Renal cortex interstitium (tissue), 15 donors: ENCODE measurements at places on chromosomes 1 and 21. TPM values are rescaled to one million over a fixed set of nuclear protein-coding genes. Genes with fewer than 3 reads are reported as not detected.

DNA sequence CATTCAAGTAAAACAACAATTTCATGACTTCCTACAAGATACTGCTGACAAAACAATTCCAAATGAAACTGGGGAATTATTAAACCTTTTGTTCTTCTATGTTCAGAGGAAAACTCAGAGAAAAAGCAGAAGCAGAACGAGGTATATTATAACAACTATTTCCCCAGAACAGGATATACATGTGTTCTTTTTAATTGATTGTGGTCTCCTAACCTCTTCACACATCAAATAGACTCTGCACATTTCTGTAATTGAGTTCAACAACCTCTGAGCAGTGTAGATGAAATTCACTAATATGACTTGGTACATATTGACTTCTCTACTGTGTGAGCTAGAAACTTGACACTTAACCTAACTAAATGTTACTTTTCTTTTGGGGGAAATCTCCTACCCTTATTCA is 584.2 kb downstream of the NEGR1 start:
- DNase-seq: no peak

DNA sequence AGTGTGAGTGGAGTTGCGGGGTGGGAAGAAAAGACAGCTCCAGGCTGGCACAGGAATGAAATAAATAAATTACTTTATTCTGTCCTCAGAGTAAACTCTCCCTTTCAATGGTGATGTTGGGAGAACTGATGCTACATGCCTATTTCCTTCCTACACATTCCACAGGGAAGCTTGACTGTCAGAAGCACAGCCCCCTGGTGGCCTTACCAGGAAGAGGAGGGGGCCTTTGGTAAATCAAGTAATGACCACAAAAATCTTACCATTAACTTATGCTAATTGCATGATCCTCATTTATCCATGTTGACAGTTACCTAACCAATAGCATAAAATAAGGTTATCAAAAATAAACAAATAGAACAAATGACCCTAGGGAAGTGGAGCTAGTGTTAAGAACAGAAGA is 605.0 kb upstream of the PKN2 start:
- no peak for DNase-seq

- DNase-seq: no peak
Observed at GRCh38 chr1:63012339-63012738, 228.4 kb downstream of the ATG4C start.

The ANKRD35 gene
- 2.1 TPM for polyA plus RNA-seq

DNA sequence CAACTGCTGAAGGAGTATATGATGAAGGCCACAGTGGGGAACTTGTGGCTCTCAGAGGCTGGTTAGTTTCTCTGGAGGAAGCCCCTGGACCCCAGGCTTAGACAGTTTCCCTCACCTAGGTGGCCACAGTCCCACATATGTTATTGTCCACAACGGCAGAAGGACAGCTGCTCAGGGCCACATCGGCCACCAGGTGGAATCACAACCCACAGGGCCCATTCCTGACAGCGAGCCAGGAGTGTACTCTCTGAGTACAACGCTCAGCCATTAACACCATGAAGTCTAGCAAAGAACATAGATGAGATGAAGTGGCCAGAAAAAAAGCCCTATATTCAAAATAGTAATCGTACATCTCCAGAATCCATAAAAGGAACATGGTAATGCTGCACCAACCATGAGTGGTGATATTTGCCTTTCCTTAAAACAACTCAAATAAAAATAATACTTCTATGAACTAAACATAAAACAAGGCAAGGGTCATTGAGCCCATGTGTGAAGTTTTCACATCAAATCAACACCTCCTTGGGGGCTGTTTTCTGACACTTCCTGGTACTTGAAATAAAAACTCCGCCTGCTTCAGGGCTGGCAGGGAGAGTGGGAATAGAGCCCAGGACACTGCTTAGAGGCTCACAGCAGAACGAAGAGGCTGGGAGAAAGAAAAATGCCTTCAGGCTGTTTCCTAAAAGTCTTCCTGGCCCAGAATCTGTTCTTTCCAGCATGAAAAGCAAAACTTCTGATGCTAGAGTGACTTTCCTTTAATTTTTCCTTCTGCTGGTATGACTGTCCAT is 383.3 kb downstream of the HHAT start:
- DNase-seq: no peak

The BTBD19 gene
- 25.7 TPM for polyA plus RNA-seq

DNA sequence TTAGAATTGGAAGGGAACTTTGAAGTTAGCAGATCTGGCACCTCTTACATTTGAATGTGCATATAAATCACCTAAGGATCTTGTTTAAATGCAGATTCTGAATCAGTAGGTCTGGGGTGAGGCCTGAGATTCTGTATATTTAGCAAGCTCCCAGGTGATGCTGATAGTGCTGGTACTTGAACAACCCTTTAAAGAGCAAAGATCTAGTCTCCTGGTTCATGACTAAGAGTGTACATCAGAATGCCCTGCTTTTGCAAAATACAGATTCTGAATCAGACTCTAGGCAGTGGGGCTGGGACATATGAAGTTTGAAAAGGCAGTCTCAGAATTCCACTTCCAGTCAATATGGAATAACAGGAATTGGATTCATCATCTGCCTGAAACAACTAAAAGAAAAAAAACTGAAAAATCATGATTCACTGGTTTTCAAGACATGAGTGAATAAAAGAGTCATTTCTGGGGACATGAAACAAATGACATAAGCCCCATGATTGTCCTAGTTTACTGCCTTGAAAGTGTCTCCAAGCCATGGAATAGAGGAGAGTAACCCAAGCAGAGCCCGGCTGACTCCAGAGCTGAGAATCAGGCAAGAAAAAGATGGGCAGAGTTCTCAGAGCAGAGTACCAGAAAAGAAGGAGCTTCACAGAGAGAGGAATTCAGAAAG is 149.6 kb upstream of the SGIP1 start:
- no peak for DNase-seq

The TRAF3IP3 gene
- 1.3 TPM for polyA plus RNA-seq

The XCL1 gene
- not detected for polyA plus RNA-seq

- DNase-seq: no peak
Observed at GRCh38 chr1:181637998-181638397, 154.7 kb downstream of the CACNA1E start.

- no peak for DNase-seq
Observed at GRCh38 chr1:101496109-101496508, 259.3 kb downstream of the S1PR1 start.

GRCh38 chr1:165189913-165190312 is 166.6 kb downstream of the LMX1A start:
- no peak for DNase-seq

- DNase-seq: no peak
Observed at GRCh38 chr1:205843036-205843859, 6.7 kb downstream of the PM20D1 start.

DNA sequence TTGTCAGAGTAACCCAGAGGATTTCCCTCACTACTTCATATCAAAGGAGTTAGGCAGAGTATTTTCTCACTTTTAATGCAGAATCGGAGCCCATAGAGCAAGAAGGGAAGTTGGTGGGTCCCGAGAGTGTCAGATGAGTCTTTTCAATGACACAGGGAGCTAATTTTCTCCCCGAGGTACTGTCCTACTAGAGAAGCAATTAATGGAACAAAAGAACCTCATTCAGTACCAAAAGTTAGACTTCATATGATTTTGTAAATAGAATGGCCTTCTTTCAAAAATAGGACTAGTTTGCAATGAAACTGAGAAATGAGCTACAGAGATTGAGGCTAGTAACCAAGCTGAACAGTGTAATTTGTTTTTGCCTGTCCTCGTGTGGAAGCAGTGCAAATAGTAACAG is 3.9 kb downstream of the NCAM2 start:
- DNase-seq: no peak

GRCh38 chr1:229101011-229101871 is 169.7 kb upstream of the RAB4A start:
- DNase-seq: no peak

DNA sequence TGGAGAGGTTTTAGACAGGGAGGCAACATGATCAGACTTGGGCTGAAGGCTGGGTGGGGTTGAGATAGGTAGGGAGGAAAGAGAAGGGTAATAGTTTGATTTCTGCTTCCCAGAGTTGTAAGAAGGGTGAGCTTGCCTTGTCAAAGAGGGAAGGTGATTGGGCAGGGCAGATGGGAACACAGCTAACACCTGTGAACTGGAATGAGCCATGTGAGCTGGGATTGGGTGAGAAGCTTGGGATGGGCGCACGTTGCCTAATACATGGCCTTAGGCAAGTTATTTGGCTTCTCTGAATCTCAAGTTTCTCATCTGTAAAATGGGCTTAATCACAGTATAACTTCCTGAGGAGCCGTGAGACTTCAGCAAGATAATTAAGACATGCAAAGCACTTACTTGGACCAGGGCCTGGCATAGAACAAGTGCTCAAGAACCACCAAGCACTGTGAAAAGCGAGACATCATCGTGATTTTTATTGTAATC is 33.8 kb upstream of the ID3 start:
- no peak for DNase-seq

- DNase-seq: no peak
Observed at GRCh38 chr21:29637134-29637533, 302.7 kb downstream of the GRIK1 start.

GRCh38 chr1:10637400-10637799 is 159.0 kb downstream of the CASZ1 start:
- DNase-seq: no peak

DNA sequence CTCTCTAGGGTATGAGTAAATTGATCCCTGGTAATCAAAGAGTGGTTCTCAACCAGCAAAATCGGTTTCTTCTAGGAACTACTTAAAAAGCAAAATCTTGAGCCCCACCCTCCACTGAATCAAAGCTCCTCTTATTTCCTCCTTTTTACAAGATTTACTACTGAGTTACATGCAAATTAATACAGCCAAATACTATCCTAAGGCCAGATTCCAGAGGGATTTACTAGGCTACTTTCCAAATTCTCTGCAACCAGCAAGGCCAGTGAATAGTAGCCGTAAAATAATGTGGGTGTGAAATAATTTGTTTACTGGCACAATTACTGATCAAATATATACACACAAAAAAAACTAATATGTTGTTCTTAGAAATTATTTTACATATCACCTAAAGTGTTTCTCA is 1583.8 kb downstream of the NCAM2 start:
- DNase-seq: no peak

DNA sequence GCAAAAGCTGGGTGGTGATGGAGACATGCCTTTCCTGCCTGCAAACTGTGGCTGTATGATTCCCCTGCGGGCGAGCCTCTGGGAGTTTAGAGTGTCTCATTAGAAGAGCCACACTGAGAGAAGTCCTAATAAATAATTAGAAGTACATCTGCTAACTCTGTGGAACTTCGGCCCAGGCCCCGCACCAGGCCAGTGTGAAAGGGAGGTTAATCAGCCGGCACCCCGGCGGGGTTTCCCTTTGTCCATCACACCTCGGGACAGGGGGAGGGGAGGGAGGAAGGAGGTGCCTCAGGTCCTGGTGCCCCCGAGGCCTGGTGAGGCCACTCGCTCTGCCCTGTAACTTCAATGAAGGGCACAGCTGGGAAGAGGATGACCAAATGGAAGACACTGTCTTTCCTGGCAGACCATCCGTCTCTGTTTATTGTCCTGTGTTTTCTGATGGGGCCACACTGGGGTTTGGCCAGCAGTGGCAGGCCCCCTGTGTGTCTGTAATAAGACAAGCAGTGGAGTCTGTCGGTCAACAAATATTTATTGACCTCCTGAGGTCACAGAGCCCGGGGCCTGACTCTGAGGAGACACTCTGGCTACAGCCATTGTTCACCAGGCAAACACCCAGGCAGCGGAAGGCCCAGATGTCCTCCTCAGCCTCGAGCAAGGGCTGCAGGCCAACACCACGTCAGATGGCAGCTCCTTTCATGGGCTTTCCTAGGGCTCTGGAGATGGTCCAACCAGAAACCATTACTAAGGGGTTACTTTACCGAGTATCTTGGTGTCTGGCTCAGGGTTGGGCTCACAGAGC is 267.5 kb upstream of the RAB4A start:
- no peak for DNase-seq

The MROH7 gene
- 7.5 TPM for polyA plus RNA-seq

- no peak for DNase-seq
Observed at GRCh38 chr1:239125893-239126292, 260.5 kb upstream of the CHRM3 start.

- DNase-seq: peak; percentile 3
Observed at GRCh38 chr1:226274138-226274537, 34.8 kb downstream of the LIN9 start.

The LCE1D gene
- not detected for polyA plus RNA-seq

The RPS27 gene
- 3,294 TPM for polyA plus RNA-seq

The HLX gene
- 12.0 TPM for polyA plus RNA-seq

GRCh38 chr1:156543066-156543465 is 29.3 kb downstream of the IQGAP3 start:
- DNase-seq: no peak

DNA sequence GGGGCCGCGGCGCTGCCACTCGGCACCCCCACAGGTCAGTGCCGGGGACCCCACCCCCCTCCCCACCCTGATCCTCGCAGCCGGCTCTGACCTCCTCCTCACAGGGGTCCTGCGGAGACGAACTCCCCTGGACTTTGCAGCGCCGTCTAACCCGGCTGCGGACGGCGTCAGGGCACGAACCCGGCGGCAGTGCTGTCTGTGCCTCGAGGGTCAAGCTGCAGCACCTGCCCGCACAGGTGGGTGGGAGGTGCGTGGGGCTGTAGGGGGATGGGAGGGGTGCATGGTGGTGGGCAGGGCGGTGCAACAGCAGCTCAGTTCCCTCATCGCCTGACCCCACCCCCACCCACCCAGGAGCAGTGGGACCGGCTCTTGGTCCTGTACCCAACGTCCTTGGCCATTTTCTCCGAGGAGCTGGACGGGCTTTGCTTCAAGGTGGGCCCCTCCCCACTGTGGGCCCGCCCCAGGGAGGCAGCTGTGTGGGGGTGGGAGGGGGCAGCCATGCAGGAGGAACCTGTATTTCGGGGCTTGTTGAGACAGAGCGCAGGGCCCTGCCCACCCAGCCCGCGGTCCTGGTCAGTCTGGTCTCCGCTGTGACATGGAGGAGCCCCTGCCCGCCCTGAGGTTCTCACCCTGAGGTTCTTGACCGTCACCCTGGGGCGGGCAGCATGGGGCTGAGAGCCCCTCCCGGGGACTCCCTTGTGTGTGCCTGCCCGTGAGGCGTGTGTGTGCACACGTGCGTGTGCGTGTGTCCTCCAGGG is 4.9 kb downstream of the PLEKHN1 start:
- no peak for DNase-seq

- no peak for DNase-seq
Observed at GRCh38 chr1:225435957-225436392, 8.1 kb upstream of the LBR start.

GRCh38 chr1:230145505-230145899 is 78.5 kb downstream of the GALNT2 start:
- no peak for DNase-seq

GRCh38 chr1:241465673-241466072 is 53.9 kb downstream of the FH start:
- DNase-seq: no peak

DNA sequence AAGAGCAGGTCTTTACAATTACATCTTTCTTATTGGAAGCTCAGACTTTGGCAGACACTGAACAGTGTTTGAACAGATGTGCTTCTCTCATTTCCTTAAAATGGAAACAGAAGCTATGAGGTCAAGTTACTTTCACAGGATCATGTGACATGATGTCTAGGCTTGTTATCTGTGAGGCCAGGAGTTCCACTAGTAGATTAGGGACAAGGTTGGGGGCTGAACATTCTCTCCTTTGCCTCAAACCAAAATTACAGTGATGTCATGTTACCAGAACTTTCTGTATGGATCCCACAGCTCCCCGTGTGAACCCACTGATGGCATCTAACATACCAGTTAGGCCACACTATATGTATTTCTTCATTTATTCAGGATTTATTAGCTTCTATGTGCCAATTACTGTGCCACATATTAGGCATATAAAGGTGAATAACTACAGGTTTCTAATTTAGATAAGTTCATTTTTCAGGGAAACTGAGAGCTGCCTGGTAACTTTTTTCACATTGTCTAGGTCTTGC is 6.0 kb downstream of the DYNLT5 start:
- no peak for DNase-seq

The NCMAP gene
- polyA plus RNA-seq: 0.39 TPM

- DNase-seq: no peak
Observed at GRCh38 chr1:25573961-25574360, 30.6 kb downstream of the LDLRAP1 start.
